ENCODE measurements at places on chromosomes 13 and 19.

DNA sequence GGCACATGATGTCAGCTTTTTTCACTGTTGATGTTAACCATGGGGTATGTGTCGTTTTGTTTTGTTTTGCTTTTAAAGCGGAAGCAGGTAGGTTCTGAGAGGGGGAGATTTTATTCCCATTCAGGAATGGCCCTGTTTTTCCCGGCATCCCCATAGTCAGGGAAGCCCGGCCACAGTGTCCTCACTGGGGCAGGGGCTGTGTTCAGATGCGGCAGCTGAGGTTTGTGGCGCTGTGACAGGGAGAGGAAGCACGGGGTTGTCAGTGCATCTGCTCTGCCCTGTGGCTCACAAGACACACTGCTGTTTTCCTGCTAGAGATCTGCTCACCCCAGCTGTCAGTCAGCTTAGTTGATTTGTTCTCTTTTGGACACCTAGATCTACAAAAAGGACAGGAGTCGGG is 27.6 kb downstream of the ANKRD27 start:
- no peak for DNase-seq

- DNase-seq: no peak
Observed at GRCh38 chr19:16888629-16889365, at the start of gene F2RL3. Gene F2RL3 (plus strand): TSS chr19:16888999. CDS start chr19:16889190, 191 bp downstream.

GRCh38 chr19:51777570-51778462 is 16.8 kb downstream of the FPR2 start:
- peak; percentile 72 for DNase-seq

DNA sequence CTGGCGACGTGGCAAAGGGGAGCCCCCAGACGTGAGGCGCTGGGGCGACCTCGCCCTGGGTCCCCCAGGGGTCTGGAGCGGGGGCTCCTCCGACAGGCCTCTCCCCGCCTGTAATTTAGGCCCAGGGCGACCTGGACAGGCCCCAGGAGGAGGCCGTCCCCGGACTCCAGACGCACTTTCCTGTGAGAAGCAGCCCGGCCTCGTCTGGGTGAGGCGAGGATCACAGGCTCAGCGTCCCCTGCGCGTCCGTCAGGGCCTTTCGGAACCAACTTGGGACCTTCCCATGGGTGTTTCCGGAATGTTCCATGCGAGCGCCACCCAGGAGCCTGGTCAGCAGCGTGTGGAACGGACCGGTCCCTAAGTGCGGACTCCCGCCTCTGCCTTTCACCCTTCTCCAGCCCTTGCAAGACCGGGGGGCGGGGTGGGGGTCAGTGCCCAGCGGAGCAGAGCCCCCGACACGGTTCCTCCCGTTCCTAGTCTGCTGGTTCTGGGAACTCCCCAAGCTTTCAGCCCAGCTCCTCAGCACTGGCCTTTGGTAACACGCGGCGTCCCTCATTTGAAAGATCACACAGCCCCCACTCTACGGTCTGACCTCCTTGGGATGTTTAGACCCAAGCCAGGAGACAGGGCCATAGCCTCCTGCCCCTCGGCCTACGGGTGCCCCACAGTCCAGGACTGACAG is 1.1 kb upstream of the GRTP1 start:
- DNase-seq: no peak

DNA sequence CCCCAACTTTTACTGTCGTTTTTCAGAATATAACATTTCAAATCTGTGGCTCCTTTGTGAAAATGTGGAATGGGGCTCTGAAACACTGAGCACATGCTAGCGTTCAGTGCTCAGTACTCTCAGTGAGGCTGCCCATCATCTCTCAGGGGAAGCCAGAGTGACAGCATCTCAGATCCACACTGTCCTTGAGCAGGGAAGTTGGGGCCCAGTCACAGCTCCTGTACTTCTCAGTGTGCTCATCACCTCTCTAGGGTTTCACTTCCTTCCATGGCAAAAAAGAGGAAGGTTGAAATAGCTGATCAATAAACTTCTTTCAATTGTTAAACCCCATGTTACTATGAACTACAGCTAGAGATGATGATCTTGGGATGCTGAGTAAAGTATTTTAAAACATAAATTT is 565.9 kb upstream of the SPRY2 start:
- no peak for DNase-seq

- no peak for DNase-seq
Observed at GRCh38 chr13:28719227-28720055, 671 bp upstream of the SLC46A3 start.

GRCh38 chr13:31121379-31122140 is 40.1 kb downstream of the HSPH1 start:
- DNase-seq: no peak

DNA sequence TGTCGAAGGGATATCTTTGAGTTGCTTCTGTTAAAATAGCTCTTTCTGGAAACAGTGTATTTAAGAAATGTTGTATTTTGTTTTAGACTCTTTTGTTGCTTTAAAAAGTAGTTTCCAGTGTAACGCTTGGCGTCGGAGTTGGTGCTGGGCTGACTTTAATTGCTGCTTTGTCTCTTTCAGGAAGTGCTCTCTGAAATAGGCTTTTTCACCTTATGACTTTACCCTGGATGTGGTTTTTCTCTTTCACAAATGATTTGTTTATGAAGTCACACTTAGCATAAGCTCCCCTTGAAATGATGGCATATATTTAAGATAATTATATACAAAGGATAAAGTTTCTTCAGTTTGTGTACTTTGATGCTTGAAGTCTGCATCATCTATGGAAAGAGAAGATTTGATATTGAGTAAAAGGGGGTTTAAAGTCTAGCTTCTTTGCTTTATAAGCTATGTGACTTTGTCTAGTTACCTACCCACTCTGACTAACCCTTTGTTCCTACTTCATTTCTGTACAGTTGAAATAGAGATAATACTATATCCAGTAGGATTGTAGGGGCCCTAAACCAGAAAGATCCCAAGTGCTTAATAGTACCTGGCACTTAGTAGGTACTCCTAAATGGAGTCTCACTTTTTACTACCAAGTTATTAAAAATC is at the start of gene GPR18:
GPR18 (minus strand) TSS at position 170 of the 651 bp plus-strand sequence. CDS start 2,507 bp downstream, outside the sequence.
- no peak for DNase-seq

GRCh38 chr19:47644743-47645482 is 36.0 kb downstream of the BICRA start:
- no peak for DNase-seq

DNA sequence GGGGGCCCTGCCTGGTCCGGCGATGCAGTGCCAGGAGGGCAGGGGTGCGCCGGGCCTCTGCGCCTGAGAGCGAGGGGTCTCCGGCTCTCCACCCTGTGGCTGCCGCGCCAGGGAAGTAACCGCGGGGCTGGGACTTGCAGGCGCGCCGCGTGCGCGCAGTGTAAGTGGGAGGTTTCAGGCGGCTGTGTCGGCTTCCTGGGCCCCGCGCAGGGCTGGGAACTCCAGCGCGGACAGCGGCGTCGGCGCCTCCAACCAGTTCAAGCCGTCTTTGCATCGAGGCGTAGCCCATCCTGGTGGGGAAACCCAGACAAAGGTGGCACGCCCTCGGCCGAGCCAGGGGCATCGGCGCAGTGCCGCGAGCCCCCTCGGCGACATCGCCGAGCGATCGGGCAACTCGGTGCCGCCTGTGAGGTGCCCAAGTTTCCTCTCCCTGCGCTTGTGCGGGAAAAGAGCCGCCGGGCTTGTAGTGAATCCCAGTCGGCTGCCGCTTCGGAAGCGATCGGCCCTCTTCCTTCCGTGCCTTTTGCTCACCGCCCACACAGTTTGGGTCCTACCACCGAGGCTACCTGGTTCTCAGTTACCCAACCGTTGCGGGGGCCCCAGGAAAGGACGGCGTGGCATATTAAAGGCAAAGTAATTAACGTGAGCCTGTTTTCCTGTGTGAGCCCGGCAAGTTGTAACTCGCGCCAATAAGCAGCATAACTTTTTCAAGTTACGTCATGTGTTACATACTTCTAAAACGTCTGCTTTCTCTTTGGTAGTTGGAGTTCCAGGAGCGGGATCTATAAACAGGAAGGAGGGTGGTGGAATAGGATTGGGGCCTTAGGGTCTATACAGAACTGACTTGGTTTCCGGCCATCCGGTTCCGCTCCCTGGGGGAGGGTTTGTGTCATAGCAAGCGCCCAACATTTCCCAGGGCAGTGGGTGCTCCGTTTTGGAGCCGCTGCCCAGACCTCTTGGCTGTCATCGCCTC is 1.2 kb downstream of the LRCH1 start:
- peak; percentile 61 for DNase-seq

DNA sequence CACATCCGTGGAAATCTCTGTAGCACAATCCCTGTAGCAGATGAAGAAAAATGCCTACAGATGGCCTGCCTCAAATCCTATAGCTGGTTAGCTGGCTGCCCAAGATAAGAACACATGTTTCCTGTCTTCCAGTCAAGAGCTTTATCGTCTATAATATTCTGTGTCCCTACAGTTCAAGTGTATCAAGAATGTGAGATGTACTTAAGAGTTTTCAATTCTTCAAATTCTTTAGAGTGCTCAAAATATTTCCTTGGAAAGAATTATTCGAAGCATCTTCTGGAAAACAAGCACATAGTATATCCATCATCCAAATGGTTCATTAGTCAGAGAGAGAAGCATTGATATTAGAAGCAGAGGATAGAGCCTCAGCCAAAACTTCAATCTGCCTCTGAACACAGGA is 239.8 kb downstream of the COG6 start:
- DNase-seq: no peak

DNA sequence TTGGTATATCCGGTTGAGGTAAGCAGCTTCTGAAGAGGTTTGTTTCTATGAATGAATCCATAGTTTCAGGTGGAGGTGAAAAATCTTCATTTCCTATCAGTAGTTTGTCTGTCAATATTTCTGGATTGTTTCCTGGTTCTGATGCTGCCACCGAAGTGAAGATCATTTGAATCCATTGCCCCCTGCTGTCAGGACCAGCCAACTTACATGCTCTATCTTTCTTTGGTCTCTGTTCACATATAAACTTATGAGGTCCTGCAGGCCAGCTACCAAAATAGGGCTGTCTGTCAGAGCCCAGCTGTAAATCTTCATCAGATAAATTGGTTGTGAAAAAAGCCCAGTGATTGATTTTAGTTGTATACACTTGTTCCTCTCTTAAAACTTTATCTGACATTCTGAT is 15.2 kb upstream of the N4BP2L1 start:
- DNase-seq: no peak

DNA sequence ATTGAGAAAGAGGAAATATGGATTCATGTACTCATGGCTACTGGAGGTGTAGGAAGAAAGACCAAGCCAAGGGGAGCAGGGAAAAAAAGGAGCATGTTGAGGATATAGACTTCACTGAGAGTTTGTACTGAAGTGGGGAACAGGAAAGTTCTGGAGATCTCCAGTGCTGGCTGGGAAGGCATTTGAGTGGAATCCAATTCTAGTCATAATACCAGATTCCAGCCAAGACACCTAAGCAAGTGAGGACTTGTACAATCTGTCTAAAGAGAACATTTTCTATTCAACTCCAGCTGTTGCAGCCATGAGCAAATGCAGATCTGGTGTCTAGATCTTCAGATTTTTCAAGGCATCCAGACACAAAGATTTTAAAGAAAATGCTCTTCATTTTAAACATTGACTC is 412.5 kb downstream of the OXGR1 start:
- DNase-seq: no peak

- no peak for DNase-seq
Observed at GRCh38 chr13:28041501-28041900, 53.0 kb upstream of the URAD start.

- no peak for DNase-seq
Observed at GRCh38 chr13:24149246-24150032, 11.1 kb upstream of the SPATA13 start.

GRCh38 chr19:17405250-17406045 is at the start of gene BST2:
Gene BST2 (minus strand): TSS chr19:17405630. CDS start chr19:17405575, 55 bp downstream.
- DNase-seq: peak; percentile 64

DNA sequence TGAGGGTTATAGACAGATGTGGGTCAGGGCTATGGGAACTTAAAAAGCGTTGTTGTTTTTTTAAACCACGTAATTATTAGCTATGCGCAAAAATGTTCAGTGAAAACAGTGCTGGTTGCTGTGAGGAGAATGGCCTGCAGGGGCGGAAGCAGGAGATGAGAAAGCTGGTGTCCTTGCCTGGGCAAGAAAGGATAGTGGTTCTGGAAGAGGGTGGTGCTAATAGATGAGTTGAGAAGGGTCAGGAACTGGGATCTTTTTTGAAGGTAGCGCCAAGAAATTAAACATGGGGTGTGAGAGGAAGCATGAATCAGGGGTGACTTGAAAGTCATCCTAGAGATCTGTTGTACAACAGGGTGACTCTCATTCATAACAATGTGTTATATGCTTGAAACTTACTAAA is 4.8 kb upstream of the SMG9 start:
- DNase-seq: no peak

DNA sequence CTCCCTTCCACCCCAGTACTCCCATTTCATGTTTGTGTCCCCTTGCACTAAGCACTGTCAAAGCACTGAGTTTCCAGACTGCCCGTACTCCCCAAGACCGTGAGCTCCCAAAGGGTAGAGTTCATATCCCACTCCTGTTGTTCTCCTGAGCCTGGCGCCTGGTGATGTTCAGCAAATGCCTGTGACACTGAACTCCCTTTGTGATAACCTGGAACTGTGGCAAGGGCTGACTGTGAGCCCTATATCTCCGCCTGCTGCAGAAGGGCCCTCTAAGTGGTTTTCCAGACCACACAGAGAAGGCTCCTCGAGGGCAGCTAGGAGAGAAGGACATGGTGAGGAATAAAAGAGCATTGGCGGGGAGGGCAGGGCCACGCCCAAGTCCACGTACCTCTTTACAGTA is 67.5 kb downstream of the ATP7B start:
- no peak for DNase-seq

DNA sequence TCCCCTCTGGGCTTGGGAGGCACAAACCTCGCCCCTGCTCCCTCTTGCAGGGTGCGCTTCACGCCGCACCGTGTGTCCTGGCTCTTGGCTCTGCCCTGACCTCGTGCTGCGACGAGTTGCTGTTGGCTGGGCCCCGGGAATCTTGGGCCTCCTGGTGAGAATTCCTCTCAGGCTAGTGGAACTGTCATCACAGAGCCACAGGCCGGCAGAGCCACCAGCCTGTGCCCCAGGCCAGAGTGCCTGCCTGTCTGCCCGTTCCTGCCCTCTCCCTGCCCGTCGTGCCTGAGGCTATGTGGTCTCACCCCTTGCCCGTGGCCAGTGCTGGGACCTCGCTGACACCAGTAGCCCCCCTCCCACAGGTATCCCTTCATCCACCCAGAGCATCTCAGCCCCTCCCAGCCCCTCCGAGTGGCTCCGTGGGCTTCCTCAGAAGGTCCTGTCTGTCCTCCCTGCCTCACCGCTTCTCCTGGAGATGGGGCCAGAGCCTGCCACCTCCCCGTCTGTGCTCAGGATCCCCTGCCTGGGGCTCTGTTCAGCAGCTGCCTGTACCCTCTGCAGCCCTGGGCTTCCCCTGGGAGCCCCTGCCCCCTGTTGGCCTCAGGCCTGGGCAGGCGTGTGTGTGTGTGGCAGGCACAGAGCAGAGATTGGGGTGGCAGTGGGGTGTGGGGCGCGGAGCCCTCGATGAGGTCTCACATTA is 13.3 kb downstream of the NDUFB7 start:
- DNase-seq: no peak

GRCh38 chr13:44236370-44236769 is 137.3 kb upstream of the SERP2 start:
- DNase-seq: no peak

- DNase-seq: no peak
Observed at GRCh38 chr13:100789481-100789880, 114.9 kb upstream of the TMTC4 start.

- DNase-seq: peak; percentile 81
Observed at GRCh38 chr19:1465191-1466016, 13.6 kb downstream of the C19orf25 start.

GRCh38 chr19:7701654-7702457 is at the start of gene FCER2:
Gene FCER2 (minus strand): TSS chr19:7702131. CDS start chr19:7699760, 2,371 bp downstream.
- no peak for DNase-seq
